ENCODE measurements at places on chromosomes 11 and 22.

GRCh38 chr22:42595434-42595833, 19.2 kb downstream of the POLDIP3 start:
- DNase-seq, result no peak

GRCh38 chr22:36166518-36167220, 6.1 kb upstream of the APOL3 start:
- DNase-seq, result no peak

DNA sequence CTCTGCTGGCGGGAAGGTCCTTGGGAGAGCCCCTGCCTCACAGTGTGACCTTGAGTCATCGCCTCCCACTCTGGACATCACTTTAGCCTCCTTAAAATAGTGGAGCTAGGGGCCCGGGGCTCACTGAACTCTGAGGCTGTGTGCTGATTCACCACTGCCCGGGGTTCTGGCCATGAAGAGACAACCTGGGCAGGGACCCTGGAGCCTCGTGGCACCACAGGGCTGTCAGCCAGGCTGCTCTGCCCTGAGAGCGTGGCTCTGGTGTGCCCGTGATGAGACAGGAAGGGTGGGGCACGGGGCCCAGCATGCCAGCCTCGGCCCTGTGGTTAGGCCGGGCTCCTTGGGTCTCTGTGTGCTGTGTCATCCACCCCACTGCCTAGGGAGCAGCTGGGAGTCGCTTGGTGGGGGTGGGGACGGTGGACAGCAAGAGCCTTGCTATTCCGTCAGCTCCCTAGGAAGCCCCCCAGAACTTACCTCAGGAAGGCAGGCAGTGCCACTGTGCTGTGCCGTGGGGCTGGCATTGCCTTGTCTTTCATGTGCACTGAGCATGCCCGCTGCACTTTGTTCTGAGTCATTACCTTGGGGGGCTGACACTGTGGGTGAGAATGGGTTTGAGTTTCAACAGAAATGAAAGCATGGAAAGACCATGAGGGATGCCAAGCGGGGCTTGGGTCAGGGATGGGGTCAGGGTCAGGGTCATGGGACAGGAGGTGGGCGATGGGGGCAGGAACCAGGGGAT, 31.7 kb downstream of the TPCN2 start:
- DNase-seq, result peak; percentile 40

- no peak for DNase-seq
Measured at GRCh38 chr22:46057246-46058090, 80.5 kb upstream of the WNT7B start.

- DNase-seq, result peak; percentile 89
Measured at GRCh38 chr11:67351275-67352005, 1.9 kb downstream of the POLD4 start.

- DNase-seq, result no peak
Measured at GRCh38 chr11:108836541-108836940, 171.7 kb downstream of the DDX10 start.

DNA sequence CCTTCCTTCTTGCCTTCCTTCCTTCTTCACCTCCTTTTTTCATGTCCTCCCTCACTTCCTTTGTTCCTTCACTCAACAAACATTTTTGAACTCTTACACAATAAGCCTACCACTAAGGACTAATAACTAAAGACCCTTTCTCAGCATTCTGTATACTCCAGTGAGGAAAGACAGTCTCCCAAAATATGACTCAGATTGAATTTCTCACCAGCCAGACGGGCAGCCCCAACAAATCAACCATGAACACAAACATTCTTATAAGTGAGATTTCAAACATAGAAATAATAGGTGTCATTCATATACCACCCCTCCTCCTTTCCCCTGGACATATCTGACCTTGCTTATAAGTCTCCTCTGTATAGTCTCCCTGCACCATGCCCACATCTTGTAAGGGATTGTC, 1079.7 kb downstream of the OPCML start:
- DNase-seq, result no peak

GRCh38 chr11:47916361-47916841, 64.0 kb upstream of the PTPRJ start:
- no peak for DNase-seq

- DNase-seq, result no peak
Measured at GRCh38 chr22:27778294-27779090, 23.1 kb downstream of the MN1 start.

DNA sequence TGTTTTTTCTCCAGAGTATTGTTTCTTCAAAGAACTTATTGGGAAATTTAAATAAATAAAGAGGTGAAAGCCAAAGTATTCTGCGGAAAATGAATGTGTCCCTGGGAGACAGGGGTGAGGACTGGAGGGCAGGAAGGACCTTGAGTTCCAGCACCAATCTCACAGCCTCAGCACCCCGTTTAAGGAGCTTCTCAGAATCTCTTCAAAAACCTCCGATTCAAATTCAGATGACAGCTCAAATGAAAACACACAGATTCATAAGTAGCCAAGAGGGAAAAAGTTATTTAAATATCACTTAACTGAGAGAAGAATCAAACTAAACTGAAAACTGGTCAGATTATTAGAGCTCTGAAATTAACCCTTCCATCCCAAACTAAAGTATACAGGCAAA, 12.5 kb downstream of the MTMR2 start:
- no peak for DNase-seq

DNA sequence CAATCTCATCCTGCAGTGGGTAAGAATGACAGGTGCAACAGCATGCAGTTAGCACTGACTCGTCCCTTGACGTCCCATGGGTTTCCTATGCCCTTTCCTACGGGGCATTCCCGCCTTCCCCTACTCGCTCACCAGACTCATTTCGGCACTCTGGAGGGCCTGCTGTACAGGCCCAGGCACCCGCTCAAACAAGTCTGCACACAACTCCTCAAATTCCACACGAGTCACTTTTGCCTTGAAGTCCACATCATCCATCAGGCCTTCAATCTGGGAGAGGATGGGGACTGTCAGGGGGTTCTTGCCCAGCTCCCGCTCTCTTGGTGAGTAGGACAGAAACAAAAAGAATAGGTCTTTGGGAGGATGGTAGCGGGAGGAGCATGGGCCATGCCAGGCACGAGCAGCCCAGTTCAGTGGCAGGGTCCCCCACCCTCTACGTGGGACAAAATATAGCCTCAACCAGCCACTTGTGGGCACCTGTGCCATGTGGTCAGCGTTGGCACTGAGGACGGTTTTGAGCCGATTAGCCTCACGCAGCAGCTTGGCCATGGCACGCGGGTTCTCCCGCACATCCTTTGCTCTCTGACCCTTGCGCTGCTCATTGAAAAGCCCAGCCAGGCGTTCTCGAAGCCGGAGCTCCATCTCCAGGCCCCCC, 4.7 kb downstream of the HYOU1 start:
- DNase-seq, result no peak

- no peak for DNase-seq
Measured at GRCh38 chr22:20198557-20199319, 47.9 kb upstream of the CCDC188 start.

DNA sequence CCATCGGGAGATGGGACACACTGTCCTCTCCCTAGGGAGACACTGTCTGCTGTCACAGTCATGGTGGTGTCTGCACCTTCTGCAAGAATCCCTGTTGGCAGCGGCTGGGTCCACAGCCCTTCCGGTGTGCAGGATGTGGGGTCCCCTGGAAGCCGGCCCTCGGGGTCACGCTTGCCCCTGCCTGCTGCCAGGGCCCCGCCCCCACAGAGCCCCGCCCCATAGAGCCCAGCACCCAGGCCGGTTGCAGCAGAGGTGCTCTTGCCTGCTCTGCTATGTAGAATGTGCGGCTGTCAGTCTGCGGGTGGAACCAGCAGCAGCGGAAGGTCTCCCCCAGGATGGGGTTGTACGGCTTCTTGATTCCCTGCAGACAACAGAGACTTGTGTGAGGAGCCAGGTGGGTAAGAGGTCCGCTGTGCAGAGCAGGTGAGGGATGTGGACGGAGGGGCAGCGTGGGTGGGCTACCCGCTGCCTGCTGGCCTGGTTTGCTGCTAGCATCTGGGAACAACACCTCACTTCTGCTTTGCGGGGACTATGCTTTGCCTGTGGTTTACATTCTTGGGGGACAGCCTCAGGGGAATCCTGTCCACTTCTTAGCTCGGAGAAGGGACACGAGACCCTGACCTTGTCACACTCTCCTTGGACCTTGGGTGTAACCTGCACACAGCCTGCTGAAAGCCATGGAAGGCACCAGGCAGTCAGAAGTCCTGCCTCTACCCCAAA, 44.9 kb upstream of the CARS1 start:
- no peak for DNase-seq

DNA sequence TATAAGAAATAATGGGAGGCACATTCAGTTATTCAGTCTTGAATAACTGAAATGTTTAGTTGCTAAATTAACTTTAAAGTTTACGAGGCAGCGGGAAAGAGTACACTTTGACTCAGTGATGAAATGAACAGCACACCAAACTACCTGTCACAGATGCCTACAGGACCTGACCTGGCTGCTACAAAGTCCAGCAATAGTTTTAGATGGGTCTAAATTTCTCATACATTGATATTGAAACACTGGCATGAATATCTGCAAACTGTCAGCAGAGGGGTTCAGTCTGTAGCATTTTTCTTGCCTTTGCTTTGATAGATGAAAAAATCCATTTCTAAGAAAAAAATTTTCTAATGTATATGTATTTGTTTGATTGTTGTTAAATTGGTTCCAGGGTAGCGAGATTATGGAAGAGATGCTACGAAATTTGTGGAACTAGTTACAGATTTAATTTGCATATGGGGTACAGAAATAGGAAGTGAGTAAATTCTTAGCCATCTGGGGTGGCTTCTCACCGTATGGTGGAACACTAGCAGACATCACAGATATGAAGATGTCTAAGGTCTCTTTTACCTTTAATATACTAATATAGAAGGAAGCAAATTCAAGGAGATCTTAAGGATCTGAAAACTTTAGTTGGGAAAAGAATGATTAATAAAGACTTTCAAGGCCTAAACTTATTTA, 20.8 kb upstream of the GAB2 start:
- no peak for DNase-seq

DNA sequence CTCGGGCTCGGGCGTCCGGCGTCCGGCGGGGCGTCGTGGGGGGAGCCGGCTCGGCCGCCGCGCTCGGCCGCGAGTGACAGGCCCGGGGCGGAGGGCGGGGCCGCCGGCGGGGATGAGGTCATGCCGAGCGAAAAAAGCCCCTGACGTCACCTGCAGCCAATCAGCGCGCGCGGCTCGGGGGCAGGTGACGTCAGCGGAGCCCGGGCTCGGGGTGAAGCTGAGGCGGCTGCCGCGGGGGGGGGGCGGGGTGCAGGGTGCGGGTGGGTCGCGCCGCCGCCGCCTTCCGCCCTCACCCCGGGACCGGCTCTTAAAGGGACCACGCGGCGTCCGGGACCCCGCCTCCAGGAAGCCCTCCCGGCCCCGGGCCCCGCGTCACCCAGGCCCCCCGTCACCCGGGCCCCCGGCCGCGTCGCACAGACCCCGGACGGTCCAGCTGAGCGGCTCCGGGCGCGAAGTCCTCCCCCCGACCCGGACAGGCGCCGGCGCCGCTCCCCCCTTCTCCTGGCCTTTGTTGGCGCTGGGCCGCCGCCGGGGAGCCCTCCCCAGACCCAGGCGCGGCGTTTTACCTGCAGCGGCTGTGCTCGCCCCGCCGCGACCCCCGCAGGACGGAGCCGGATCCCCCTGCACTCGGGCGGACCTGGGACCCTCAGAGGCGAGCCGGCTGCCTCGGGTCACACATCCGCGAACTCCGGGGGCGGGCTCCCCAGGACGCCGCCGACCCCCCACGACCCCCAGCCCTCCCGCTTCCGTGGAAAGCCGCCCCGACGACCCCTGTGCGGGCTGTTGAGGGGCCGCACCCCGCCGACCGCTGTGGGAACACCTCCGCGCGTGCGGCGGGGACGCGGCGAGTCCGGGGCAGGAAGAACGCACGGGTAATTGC, at the start of gene DUSP8:
TSS of gene DUSP8 (minus strand) at position 75 of the 880 bp plus-strand sequence. CDS start 6,445 bp downstream, outside the sequence.
- DNase-seq, result peak; percentile 90

- DNase-seq, result no peak
Measured at GRCh38 chr22:20624161-20624616, 116.8 kb downstream of the MED15 start.

- no peak for DNase-seq
Measured at GRCh38 chr22:46031557-46031956, 54.6 kb upstream of the WNT7B start.

DNA sequence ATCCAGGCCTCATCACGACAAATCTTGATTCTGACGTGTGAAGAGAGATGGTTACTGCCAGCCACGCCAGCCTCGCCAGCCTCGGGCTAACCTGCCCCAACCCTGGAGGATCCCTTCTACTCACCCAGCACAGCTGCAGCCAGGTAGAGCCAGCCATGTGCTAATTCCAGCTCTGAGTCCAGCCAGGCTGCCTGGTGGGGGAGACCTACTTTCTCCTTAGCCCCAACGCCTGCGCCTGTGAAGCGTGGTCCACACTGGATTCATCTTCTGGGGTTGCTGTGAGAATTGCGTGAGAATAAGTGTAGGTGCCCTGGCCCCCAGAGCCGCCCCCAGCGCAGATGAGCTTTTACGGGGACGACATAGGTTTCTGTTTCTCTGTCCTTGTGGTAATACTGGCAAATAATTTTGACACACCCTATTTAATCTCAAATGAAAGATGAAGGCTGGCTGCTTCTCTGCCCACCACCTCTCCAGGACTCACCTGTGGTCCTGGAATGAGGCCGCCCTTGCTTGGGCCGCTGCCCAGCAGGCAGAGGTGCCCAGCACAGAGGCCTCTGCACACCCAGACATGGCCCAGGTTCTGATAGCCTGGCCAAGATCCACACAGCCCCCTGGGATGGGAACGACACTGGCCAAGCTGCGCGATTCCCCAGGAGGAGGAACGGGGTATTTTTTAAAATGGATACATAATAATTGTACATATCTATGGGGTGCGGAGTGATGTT, 528.4 kb downstream of the TBC1D22A start:
- no peak for DNase-seq

GRCh38 chr11:72598906-72599305, 75.3 kb downstream of the PDE2A start:
- peak; percentile 59 for DNase-seq

- no peak for DNase-seq
Measured at GRCh38 chr11:12973528-12974181, 35.5 kb upstream of the RASSF10 start.

- no peak for DNase-seq
Measured at GRCh38 chr11:112649856-112650255, 311.4 kb upstream of the NCAM1 start.

GRCh38 chr22:50209893-50210292, 9.1 kb downstream of the SELENOO start:
- peak; percentile 58 for DNase-seq

DNA sequence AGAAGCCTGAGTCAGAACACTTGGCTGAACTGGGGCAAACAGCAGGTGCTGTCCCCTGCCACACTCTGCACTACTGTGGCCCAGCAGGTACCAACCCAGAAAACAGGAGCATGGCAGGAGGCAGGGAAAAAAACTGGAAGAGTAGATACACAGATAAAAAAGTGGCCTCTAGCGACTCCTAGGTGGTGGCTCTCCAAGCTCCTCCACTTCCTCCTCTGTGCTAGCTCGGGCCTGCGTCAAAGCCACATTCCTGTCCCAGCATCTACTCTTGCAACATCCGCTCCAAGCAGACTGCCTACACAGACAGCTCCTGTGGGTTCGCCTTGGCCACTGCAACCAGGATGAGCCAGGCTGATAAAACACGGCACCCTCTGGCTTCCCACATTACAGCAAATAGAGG, 6.9 kb downstream of the OR8B12 start:
- peak; percentile 60 for DNase-seq

DNA sequence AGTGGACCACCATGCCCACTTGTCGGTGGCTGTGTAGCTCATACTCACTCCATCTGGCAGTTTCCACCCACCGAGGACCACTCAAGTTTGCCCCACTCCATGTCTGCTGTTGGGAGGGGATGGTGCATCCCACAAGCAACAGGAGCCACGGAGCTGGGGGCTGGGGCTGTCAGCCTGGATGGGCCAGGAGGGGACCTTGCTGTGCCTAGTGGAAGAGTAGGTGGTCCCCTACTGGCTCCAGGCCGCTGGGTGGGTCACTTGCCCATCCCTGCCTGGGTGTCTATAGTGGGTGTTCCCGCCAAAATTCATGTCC, 57.0 kb downstream of the SMIM38 start:
- no peak for DNase-seq

- DNase-seq, result no peak
Measured at GRCh38 chr11:33868647-33869461, 23.0 kb downstream of the LMO2 start.
